ELR (cell line): ENCODE measurements at places on chromosomes 1 and 21.

DNA sequence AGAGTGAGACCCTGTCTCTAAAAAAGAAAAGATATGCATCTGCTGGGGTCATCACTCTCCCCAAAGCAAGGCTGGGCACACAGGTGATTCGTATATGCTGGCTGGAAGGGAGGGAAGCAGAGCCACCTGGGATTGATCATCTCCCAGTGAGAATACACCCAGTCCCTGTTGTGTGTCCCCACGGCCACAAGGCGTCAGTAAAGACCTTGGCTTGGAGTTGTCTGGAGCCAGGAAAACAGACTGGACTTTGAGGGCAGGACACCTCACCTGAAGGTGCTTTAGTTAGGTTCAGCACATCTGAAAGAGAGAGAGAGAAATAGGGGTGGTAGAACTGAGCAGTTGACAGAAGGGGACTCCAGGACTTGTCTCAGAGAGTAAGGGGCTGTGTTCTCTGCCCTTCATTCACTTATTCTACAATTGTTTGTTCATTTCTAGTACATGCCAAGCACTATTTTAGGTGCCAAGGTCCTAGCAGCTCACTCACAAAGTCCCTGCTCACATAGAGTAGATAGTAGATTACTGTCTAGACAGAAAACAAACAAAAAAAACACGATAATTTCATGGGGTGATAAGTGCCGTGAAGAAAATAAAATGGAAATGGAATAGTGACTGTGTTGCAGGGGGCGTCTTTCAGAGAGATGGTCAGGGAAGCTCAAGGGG lies 13.5 kb downstream of the CITED4 start:
- peak; percentile 78 for DNase-seq

GRCh38 chr1:201344206-201345080 lies 33.0 kb downstream of the TNNT2 start:
- DNase-seq, result no peak

DNA sequence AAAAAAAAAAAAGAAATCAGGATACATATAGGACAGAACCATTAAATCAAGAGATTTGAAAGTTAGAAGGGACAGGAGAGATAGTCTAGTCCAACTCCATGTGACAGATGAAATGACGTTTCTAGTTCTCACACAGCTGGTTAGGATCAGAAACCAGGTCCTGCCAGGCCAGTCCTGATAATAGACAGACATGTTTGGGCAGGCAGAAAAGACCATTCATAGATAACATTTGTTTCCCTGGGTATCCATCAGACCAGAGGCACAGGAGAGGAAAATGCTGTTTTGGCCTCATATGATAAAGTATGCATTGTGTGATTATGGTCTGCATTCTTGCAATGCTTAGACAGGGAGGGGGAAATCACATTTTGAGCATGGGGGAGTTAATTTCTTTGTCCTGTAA lies 29.3 kb downstream of the ZBTB8B start:
- no peak for DNase-seq

DNA sequence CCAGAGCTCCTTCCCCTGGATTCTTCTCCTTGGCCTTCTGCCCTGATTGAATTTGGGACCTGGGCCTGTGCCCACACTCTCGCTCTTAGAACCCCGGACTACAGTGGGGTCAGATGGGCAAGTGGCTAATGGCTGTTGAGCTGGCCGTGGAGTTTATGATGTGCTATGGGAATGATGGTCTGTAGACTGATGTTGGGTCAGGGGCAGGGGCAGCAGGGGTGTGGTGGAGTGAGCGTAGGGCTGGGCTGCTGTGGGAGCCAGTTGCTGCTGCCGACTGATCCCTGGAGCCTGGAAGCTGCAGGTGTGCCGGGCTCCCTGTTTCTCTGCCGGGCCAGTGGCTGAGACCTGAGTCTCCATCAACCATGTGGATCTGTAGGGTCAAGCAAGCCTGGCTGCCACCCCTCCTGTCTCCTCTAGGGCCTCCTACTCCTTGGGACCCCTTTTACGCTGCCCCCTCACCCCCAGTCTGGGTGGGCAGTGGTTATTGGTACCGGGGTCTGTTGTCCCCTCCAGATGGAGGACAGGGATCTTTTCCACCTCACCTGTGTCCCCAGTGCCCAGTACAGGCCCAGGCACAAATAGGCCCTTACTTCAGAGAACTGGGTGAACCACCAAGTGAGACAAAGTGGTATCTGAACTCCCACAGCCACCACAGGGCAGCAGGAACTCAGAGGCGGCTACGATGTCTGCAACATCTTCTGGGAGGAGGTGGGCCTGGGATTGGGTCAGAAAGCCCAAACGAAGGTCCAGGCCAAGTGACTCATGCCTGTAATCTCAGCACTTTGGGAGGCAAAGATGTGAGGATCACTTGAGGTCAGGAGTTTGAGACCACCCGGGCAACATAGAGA lies 5.1 kb downstream of the PODN start:
- DNase-seq, result no peak

DNA sequence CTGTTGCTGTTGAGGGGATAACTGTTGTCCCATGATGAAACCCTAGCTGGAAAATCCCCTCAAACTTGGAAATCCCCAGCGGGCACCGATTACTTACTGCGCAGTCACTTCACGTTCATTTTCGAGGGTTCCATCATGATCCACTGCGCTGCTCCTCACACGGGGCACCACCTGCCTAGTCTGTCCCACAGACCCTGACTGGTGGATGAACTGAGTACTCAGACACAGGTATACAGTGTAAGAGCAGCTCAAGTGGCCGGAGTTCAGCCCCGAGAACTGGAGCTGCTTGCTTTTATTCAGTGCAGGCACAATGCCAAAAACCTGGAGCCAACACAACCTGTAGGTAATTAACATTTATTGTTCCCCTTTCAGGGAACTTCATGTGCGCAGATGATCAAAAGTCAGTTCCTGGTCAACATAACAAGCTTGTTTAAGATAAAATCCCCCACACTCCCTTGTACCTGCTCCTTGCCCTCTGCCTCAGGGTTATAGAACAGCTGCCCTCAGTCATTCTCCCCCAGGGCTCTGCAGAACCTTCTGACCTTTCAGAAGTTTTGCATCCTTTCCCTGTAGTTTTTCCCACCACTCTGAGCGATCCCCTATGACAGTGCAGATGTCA lies 46.5 kb upstream of the PRELP start:
- DNase-seq, result no peak

GRCh38 chr1:162172311-162173102 lies 103.0 kb downstream of the NOS1AP start:
- no peak for DNase-seq

DNA sequence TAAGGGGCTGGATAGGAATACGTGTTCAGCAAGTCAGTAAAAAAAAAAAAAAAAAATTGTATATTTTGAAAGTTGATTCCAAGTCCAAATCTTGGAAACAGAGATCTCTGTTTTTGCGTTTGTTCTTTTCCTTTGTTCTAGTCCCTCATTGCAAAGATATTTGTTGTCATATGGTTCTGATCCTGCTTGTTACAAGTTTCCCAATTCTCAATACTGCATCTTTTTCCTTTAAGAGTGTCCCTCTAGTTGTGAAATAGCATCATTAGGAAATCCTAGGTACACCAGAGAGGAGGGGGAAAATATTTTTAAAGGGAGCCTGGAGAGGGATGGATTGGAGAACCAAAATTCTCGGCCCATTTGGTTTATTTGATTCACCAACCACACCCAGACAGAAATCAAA lies 152.2 kb upstream of the C1orf105 start:
- DNase-seq, result no peak

DNA sequence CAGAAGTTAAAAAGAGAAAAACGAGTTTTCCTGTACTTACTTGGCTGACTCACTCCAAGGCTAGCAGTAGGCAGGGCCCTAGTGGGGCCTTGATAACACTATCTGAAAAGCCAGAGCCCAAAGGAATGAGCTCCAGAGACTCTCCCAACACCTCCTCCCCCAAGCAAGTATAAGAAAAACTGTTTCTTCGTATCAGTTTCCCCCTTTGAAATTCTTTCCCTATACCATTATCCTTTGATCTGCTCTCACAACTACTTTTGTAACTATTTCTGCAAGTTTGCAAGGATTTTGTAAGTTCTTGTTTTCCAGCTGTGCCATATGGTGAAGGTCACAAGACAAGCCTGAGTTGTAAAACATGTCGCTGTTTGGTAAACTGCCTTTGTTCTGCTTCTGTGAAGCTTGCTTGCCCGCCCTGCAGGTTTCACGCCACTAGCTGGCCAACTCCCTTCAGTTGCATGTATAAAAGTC lies 36.5 kb upstream of the KCNJ15 start:
- no peak for DNase-seq

- no peak for DNase-seq
These were observed 221.5 kb upstream of the SGIP1 start for GRCh38 chr1:66312271-66312990.

GRCh38 chr1:19356266-19356665 lies 44.1 kb downstream of the SLC66A1 start:
- no peak for DNase-seq

DNA sequence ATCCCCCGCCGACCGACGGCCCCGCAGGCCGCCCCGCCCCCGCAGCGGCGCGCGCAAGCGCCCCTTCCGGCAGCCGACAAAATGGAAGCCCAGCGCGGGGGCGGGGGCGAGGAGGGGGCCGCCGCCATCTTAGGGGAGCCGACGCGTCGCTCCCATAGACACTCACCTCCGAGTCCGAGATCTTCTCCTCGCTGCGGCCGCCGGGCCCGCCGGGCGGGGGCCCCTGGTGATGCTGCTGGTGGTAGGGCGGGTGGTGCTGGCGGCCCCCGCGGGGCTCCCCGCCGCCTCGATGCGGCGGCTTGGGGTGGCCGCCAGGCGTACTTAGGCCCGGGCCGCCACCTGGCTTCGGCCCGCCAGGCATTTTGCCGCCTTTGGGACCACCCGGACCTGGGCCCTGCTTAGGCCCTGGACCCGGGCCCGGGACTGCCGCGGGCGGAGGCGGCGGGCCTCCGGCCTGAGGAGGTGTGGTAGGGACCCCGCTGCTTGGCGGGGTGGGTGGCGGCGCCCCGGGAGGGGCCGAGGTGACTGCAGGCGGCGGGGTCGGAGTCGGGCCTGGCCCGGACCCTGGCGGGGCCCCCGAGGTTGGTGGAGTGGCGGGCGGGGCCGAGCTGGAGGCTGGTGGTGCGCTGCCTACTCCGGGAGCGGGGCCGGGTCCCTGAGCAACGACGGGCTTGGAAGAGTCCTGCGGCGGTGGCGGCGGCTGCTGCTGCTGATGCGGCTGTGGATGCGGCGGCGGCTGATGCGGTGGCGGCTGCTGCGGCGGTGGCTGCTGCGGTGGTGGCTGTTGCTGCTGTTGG lies 691 bp downstream of the SFPQ start:
- peak; percentile 84 for DNase-seq

- no peak for DNase-seq
These were observed 13.7 kb upstream of the ARTN start for GRCh38 chr1:43919906-43920305.

GRCh38 chr1:157505481-157506272 lies 46.6 kb downstream of the FCRL5 start:
- DNase-seq, result peak; percentile 74

DNA sequence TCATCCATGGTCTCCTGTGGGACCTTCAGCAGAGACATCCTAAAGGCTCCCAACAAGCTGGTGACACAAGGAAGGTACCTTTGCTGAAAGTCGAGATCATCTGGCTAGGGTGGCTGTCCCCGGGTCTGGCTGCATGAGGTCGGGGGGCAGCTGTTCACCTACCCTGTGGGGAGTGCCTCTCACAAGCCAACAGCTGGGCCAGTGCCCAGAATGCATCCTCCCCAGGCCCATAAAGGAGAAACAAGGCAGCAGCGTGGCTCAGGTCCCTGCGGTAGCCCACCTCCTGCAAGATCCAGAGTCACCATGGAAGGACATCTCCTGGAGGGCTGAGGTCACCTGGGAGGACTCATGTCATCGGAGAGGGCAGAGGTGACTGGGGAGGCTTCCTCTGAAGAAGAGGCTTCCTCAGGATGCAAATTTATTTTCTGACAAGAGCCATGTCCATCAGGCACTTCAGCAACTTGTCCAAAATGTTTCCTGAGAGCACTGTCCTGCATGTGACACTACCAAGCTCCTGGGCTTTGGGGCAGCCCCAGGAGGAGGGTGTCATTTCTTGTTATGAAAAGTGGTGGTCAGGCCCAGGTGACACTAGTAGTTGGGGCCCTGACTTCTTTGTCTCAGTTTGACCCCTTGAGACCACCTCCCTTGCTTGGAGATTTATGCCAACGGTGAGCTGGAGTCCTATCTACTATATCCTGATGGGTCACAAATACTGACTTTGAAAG lies 6.7 kb upstream of the SMYD3 start:
- DNase-seq, result no peak

DNA sequence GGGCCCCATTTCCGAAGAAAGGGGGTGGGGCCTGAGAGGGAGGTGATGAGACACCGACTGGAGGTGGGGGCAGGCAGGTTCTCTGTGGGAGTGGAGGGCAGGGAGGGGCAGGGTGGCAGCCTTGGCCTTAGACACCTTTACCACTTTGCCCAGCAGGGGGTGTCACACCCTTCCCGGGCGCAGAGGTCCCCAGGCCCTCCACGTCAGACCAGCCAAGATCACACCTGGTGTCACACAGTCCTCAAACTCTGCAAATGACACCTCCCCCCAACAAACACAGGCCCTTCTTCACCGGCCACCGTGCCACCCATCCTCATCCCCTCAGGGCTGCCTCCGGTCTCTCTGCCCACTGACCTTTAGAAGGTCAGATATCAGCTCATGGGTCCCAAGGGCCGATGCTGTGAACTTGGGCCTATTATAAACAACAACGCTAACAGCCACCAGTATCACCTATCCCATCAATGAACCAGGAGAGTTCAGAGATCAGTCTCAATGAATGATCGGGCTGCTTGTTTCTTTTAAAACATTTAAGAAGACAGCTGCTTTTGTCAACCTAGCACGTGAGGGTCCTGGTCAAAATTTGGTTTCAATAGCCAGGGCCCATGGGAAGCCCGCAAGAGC lies 103.9 kb downstream of the CASZ1 start:
- peak; percentile 32 for DNase-seq

DNA sequence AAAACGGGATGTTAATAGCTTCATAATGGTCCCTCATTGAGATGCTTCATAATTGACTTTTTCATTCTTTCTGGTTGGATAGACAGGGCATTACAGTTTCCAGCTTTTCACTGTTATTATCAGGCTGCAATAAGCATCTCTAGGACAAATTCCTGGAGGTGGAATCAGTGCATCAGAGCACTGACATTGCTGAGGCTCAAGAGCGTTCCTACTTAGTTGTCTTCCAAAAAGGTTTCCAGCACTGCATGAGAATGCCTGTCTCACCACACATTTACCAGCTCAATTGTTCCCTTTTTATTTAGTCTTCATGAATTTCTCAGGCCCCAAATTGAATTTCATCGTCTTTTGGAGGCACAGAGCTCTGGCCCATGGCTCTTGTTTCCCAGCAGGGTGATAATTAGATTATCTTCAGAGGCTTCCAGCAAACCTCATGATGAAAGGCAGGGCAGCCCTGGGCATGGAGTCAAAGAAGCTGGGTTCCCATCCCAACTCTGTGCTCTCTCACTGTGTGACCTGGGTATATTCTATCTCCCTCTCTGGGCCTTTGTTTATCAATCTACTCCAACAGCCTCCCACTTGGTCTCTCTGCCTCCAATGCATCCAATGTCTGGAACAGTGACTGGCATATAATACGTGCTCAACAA lies 451.4 kb downstream of the PTPRU start:
- DNase-seq, result peak; percentile 53

DNA sequence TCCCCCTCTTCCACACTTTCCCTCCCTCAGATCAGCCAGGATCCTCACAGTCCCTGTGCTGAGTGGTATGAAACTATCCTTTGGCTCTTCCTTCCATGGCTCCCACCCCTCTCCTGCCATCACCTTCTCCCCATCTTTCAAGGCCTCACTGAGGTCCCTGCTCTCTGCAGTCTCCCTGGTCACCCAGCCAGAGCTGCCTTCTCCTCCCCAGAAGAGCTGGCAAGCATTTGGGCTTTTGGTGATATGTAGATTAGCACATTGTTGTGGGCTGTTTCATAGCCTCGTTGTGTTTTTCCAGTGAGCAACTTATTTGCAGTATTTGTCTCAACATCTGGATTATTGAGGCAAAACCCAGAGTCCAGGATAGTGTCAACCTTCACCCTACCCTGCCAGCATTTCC lies 2.2 kb downstream of the CSF1 start:
- peak; percentile 30 for DNase-seq
